Activated CD8-positive, alpha-beta memory T cell treated with anti-CD3 and anti-CD28 coated beads, Interleukin-2, amount 50 U/mL, for 48 hours (primary cell): ENCODE measurements at places on chromosomes 6 and 20.
A peak's percentile ranks its signal among the peaks of the same experiment; 100 is the strongest.

- no peak for DNase-seq
Measured at GRCh38 chr6:45398075-45398813, 20.5 kb upstream of the SUPT3H start.

GRCh38 chr6:107556082-107556481 lies 66.2 kb downstream of the SOBP start:
- no peak for DNase-seq

GRCh38 chr6:107611094-107611810 lies 121.3 kb downstream of the SOBP start:
- no peak for DNase-seq

DNA sequence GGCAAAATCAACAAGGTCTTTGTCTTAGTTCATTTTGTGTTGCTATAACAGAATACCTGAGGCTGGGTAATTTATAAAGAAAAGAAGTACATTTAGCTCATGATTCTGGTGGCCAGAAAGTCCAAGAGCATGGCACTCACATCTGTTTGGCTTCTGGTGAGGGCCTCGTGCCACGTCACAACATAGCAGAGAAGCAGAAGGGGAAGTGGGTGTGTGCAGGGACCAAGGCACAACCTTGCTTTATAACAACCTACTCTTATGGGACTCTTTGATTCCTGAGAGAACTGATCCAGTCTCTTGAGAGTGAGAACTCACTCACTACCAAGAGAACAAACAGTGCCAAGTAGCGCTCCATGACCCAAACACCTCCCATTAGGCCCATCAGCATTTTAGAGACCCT lies 25.4 kb downstream of the GABRR2 start:
- no peak for DNase-seq

GRCh38 chr6:38161331-38161730 lies 341.8 kb downstream of the ZFAND3 start:
- no peak for DNase-seq

- no peak for DNase-seq
Measured at GRCh38 chr20:41320976-41321375, 3.4 kb upstream of the ZHX3 start.

GRCh38 chr6:56556751-56557540 lies 85.7 kb downstream of the DST start:
- no peak for DNase-seq

DNA sequence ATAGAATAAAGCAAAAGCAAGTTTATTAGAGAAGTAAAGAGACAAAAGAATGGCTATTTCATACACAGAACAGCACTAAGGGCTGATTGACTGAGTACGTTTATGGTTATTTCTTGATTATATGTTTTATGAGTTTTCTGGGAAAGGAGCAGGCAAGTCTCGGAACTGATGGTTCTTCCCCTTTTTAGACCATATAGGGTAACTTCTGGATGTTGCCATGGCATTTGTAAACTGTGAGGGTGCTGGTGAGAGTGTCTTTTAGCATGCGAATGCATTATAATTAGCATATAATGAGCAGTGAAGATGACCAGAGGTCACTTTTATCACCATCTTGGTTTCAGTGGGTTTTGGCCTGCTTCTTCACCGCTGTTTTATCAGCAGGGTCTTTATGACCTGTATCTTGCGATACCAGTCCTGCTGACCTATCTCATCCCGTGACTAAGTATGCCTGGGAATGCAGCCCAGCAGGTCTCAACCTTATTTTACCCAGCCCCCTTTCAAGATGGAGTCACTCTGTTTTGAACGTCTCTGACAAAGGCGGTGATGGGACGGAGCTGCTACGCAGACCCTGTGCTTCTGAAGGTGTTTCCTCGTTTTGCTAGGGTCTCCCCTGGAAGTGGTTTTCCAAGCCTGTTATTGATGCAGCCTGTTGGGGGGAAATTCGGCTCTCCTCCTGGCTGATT lies 45.4 kb upstream of the BMP6 start:
- DNase-seq = no peak

- no peak for DNase-seq
Measured at GRCh38 chr6:111122458-111123286, 35.4 kb downstream of the SLC16A10 start.

GRCh38 chr20:49999329-49999728 lies 16.5 kb downstream of the SNAI1 start:
- peak; percentile 72 for DNase-seq

- no peak for DNase-seq
Measured at GRCh38 chr6:3267162-3267561, 8.4 kb downstream of the PSMG4 start.

- no peak for DNase-seq
Measured at GRCh38 chr6:161836643-161837448, 563.0 kb upstream of the AGPAT4 start.

DNA sequence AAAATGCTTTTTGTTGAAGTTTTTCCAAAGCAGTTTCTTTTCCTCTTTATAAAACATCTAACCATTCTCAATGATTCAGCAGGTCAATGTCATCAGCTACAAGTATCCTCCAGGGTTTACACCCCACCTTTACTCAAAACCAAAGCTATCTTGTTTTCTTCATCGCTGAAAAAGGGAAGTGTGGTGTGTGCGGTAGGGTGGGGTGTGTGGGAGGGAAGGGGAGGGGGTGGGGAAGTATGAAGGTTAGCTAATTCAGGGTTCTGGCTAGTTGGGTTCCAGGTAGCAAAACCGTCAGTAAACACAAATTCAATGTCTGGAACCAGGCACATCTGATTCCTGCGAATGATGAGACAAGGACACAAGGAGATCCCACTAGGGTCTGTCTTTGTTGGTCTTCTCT lies 189.6 kb downstream of the GJA10 start:
- no peak for DNase-seq

- DNase-seq = no peak
Measured at GRCh38 chr20:7029019-7029418, 261.5 kb downstream of the BMP2 start.

DNA sequence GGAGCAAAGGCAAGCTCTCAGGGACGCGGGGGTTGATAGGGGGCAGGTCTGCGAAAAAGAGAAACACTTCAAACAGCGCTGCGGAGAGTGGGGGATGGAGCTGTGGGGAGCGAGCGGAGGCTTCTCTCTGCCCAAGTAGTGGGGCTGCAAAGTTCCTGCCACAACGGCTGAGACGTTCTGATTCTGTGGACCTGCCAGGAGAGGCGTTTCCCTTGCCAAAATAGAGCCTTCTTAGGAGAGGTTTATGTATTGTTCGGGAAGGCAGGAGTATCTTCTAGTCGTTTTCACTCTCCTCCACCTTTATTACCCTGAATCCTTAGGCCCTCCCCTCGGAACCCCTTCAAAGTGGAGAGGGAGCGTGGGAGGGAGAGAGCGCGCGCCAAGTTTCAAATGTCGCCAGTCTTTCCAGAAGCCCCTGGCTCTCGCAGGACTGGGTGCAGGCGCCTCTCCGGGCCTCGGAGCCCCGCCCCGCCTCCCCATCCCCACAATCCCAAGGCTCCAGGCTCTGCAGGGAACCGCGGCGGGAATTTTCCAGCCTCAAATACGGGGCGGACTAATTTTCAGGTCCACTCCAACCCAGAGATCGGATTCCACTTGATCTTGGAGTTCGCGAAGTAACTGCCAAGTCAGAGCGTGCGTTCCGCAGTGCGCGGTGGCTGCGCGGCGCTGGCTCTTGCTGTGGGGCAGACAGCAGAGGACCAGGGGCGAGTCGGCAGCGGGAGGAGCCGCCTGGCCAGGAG lies 10.0 kb upstream of the POU3F2 start:
- DNase-seq = peak; percentile 56

GRCh38 chr20:36856691-36857635 lies 19.0 kb upstream of the TLDC2 start:
- DNase-seq = no peak

GRCh38 chr6:152723398-152723797 lies 25.7 kb downstream of the MYCT1 start:
- DNase-seq = no peak

GRCh38 chr6:80460257-80460865 lies 353.9 kb downstream of the BCKDHB start:
- no peak for DNase-seq

DNA sequence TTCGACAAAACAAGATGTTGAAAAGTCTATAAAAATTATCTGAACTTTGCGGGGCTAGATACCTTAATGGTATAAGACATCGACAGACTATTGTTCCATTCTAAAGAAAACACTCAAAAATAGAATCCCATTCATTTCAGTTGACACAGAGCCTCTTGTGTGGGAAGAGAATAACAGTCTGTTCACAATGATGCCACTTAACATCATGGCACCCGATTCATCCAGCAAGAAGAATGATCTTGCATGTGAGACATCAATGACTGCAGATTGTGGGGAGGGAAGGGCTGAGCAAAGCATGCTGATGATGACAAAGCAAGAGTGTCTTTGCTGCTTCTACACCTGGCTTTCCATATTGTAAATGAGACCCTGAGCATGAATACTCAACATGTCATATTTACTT lies 49.7 kb upstream of the ARMH2 start:
- no peak for DNase-seq

DNA sequence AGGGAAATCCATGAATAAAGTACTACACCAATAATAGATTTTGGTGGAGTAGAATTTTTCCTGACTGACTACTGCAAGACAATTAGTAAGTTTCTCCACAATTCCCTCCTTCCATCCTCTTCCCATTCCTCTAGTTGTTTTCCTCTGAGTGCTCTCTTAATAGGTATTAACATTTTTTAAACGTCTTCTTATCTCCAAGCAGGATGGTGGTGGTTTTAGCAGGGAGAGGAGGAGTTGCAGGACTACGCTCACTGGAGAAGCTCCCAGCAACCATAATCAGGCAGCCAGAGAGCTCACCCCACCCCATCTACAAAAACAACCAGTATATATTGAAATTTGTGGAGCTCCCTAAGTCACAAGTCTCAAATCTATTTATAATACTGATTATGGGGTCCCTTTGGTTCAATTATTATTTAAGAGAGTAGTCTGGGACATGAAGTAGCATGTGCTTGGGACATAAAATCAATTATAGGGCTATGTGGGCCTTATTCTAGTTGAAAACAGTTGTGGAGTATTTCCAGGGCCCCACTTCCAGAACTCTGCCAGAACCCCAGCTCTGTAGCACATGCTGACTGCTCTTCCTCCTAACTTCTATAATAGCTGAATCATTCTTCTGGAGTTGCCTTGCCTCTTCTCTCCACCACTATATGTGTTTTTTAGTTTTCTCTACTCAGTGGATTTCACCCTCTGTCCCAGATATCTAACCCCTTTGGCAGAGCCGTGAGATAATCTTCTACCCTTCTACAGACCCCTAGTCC lies 49.8 kb downstream of the MYB start:
- DNase-seq = no peak

DNA sequence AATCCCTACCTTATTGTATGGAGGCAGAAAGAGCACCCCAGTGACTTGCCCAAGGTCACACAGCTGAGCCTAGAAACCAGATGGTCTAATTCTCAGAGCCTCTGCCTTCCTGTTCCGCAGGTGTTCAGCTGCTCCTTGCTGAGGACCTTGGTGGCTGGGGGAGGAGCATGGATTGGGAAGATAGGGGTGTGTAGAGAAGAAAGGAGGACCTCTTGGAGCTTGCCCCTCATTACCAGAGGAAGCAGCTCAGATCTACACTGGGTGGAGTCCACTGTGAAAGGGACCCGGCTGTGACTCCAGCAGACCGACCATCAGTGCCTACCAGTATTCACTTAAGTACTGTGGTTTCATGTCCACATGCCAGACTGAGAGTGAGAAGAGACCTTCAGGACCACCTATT lies 15.2 kb downstream of the FOXP4 start:
- no peak for DNase-seq

DNA sequence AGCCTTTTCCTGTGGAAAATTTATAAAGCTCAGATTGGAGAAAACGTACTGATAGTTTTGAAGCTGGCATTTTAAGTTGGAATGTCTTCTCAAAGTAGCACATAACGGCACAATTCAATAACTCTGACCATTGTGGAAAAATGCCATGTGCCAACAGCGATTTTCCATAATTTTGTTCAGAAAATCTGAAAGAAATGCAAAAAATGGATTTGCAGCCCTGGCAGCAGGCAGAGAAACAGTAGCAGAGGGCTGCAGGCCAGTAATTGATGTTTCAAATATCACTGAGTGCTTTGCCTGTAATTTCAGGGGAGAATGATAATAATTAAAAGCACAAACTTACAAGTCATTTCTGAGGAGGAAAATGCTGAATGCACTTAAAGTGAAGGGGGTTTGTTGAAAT lies 507.4 kb downstream of the MAFB start:
- no peak for DNase-seq

- peak; percentile 84 for DNase-seq
Measured at GRCh38 chr6:26251354-26252076, 113.5 kb upstream of the BTN3A2 start.

- no peak for DNase-seq
Measured at GRCh38 chr6:90442366-90442765, 144.5 kb downstream of the MAP3K7 start.
